ENCODE measurements at places on chromosomes 12 and 14.

DNA sequence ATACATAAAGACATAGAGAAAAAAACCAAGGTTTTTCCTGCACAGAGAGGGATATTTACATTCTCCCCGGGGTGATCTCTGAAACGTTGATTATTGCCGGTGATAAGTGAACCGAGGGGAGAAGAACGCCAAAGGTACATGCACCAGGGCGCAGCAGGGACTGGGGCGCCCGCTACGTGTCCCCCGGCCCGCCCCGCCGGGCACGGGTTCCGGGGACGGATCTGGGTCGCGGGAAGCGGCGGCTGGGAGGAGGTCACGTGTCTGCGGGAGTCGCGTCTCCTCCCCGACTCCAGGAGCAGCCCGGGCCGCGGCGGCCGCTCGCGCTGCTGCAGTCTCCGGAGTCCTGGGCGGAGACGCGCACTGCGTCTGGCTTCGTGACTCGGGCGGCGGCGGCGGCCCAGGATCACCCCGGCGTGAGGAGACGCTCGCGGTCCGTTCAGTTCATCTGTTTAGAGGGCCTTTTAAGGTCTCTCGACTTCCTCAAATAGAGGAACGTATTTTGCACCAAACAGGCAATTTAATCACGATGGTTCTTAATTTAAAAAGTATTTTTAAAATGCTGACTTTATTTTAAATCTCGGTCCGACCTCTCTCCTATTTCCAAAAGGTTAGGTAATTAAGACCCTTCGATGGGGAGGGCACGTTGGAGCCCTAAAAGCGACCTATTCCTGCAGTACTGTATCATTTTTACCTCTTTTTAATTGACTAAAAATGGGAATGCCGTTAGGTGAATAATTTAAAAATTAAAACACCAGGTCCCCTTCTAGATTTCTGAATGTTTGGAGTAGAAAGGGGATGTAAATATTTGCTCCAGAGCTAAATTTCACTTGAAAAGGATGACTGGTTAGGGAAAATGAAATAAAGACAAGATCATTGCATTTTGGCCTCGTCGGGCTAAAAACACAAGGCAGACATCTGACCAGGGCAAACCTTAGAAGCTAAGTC lies 1.8 kb upstream of the BHLHE41 start:
- peak; percentile 32 for DNase-seq

- DNase-seq = no peak
Observed at GRCh38 chr12:47024463-47024862, 55.0 kb upstream of the PCED1B start.

GRCh38 chr12:91163116-91163515 lies 19.5 kb downstream of the DCN start:
- no peak for DNase-seq

GRCh38 chr14:90268420-90268819 lies 12.1 kb downstream of the PSMC1 start:
- no peak for DNase-seq

GRCh38 chr12:29858270-29858786 lies 74.6 kb upstream of the TMTC1 start:
- DNase-seq = no peak

DNA sequence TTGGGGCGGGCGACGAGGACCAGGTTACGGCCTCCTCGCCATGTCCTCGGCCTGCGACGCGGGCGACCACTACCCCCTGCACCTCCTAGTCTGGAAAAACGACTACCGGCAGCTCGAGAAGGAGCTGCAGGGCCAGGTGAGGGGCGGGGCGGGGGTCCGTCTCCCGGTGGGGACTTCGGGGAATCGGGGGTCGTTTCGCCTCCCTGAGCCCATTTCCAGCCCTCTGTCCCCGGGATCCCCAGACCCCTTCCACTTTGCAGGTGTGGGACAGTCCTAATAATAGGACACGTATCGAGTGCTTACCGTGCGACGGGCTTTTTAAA lies 380 bp downstream of the ANKRD13A start:
- peak; percentile 25 for DNase-seq

DNA sequence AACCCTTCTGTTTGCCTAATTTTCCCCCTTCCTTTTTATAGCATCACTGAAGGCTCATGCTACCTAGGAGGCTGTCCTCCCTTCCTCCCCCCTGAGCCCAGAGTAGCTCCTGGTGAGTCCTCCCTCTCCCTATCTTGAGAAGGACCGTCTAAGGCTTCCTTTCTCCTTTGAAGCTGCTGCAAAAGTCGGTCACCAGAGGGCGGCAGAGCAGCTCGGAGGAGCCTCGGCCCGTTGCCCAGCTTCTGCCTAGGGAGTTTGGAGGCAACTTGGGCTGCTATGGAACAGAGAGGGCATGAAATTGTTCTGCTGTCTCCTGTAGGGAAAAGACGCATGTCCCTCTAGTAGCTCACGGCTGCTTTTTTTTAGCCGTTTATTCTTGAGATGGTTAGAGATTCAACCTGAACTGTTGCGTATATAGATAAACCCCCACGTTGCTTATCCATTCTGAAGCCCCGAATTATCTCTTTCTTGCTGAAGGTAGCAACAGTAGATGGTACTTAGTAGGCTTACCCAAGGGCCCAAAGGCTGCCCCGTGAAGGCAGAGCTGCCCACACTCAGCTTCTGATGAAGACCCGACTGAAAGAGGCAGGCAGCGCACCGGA lies 5.7 kb downstream of the WNT5B start:
- DNase-seq = peak; percentile 75

DNA sequence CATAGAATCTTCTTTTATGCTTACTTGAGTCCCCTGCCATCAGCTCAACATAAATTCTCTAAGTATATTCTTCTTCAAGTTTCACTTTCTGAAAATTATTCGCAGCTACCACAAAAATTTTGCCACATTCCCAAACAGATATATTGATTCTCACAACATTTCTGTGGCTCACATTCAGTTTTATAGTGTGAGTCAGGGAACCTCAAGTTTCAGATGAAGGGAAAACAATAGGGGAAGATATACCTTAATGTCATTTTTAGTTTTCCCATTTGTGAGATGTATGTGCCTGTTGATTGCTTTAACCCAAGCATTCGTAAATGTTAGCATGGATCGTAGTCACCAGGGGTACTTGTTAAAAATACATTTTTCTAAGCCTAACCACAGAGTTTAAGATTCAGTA lies 465.8 kb downstream of the CCER1 start:
- no peak for DNase-seq

GRCh38 chr12:78331753-78332152 lies 501.1 kb downstream of the NAV3 start:
- DNase-seq = no peak

DNA sequence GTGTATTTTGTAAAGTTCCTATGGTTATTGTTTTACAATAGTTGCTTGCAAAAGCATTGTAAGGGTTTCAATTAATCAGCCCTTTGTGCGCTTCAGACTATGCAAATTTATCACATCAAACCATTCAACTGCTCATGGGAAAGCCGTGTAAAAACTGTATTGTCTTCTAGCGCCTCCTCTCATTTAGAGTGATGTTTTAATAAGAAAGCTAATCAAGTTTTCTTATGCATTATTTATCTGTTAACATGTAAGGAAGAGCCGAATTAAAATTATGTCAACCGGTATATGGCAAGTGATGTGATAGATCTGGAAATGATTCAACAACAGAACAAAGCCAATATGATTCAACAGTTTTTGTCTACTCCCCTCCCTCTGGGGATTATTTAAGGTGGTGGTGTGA lies 92.5 kb upstream of the RFX4 start:
- no peak for DNase-seq

DNA sequence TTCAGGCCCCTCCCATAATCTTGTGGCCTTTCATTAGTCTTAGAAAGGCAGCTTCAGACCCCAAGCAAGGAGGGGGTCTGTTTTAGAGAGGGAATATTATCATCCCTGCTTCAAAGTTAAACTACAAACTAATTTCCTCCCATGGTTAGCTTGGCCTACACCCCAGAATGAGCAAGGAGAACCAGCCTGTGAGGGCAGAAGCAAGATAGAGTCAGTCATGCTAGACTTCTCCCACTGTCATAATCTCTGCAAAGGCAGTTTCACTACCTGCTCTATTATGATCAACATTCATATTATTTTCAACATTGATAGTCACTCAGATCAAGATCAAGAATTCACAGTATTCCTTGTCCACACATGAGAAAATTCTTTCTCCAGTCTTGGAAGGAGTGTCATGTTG lies 105.1 kb downstream of the GXYLT1 start:
- no peak for DNase-seq

DNA sequence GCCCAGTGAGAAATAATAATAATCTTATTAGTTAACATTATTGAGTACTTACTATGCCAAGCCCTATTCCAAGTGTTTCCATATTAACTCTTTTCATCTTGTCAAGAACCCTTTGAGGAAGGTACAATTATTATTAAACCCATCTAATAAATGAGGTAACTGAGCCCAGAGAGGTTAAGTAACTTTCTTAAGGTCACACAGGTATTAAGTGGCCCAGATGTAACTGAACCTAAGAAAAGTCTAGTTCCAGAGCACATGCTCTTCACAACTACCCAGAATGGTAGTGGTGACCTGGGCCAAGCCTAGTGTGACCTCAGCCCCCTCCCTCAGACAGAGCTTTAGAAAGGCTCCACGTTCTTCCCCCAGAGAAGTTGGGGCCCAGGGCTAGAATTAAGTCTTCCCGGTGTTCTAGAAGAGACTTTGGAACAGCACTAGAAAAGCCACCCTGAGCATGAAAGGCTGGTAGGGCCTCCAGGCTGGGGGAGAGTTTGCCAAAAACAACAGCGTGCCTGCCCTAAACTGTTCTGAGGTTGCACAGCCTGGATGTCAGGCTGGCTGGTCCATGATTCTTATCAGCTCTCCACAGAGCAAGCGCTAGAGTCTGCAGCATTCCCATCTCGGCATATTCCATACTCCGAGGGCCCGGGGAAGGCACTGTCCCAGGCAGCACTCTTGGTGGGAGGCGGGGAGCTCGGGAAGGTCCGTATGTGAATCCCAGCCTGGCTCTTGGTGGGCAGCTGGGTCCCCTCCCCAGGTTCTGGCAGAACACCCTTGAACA lies 41.3 kb upstream of the CTDSP2 start:
- no peak for DNase-seq

DNA sequence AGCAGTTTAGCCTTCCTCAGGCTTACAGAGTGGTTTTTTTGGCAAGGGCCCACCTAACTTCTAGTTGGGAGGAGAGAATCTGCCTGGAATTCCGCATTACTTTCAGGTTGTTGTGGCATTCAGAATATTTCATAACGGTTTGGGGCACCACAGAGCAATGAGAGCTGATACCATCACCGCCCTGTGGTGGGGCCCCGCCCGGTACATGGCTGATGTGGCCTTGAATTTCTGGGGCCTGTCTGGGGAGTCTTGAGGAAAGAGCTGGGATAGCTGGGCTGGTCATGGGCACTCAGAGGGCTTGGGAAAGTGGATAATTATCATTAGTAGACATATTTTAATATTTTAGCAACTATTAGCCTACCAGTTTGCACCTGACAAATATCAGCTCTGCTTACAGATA lies 4.2 kb downstream of the TESPA1 start:
- DNase-seq = peak; percentile 56

DNA sequence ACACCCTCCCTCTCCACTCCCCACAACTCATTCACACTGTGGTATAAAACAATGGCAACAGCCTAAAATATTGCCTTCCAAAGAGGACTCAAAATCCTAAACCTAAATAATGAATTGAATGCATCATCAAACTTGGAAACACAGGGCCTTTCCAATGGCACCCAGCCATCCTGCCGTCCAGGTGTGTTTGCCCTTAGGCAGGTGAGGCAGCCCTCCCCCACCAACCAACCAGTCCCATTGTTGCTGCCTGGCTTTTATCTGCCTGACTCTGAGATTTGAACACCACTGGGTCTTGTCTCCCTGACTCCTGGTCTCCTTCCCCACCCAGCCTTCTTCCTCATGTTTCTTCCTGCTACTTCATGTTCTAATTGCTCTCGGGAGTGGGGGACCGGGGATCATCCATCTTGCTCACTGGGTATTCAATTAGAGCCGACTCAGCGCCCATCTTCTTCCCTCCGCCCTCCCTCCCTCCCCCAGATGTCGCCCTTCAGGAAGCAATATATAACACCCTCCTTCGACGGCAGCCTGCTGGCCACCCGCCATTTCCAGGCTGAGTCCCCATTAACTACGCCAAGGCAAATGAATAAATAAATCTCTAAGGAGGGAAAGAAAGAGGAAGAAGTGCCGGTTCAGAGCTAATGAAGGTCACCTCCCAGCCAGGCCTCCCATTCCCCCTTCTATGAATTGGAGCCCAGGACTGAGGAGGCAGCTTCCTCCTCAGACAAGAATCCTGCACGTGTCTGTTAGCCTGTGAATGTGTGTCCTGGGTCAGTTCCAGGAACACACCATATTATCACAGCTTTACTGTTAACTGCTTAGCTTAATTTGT lies 36.3 kb upstream of the NTF3 start:
- no peak for DNase-seq

- DNase-seq = no peak
Observed at GRCh38 chr14:74654931-74655330, 42.9 kb upstream of the LTBP2 start.

DNA sequence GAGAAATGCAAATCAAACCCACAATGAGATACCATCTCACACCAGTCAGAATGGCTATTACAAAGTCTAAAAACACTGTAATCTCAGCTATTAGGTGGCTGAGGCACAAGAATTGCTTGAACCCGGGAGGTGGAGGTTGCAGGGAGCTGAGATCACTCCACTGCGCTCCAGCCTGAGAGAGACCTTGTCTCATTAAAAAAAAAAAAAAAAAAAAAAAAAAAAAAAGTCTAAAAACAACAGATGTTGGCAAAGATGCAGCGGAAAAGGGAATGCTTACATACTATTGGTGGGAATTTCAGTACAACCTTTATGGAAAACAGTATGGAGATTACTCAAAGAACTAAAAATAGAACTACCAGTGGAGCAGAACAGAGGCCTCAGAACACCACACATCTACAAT lies 19.0 kb upstream of the ATF7 start:
- DNase-seq = no peak

DNA sequence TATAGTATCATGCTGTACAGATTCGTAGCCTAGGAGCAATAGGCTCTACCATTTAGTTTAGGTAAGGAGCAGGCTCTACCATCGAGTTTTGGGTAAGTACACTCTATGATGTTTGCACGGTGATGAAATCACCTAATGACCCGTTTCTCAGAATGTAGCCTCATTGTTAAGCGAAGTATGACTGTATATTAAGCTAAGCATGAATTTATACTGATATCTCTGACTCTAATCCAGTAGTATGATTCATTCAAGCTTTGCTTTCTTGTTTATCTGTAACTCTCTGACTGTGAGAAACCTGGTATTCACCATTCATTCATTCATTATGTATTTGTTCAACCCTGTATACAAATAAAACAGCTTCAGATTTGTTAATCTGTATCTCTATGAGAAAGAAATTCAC lies 283.9 kb upstream of the PRICKLE1 start:
- no peak for DNase-seq

- DNase-seq = no peak
Observed at GRCh38 chr14:45065956-45066355, 18.0 kb upstream of the PRPF39 start.

DNA sequence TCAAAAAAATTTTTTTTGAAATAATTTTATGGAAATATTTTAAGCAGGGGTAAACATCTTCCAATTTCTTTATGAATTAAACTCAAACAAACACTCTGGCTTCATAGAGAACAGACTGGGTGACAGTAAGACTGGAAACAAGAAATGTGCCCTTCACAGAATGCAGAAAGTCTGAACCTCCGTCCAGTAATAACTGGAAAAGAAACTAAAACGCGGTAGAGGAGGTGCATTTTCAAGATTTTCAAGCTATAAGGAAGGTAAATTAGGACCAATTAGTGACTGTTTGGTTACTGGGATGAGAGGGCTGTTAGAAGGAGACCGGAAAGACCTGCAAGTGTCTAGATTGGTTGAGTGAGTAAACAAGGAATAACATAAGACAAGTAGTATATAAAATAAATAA lies 245.7 kb downstream of the CEP128 start:
- DNase-seq = no peak

Data from stimulated activated CD4-positive, alpha-beta T cell treated with anti-CD3 and anti-CD28 coated beads, Interleukin-2, amount 100 ng/mL, for 24 hours (primary cell).